Activated CD4-positive, alpha-beta T cell treated with anti-CD3 and anti-CD28 coated beads for 1 hour (primary cell): ENCODE measurements at places on chromosomes 7 and 10.

DNA sequence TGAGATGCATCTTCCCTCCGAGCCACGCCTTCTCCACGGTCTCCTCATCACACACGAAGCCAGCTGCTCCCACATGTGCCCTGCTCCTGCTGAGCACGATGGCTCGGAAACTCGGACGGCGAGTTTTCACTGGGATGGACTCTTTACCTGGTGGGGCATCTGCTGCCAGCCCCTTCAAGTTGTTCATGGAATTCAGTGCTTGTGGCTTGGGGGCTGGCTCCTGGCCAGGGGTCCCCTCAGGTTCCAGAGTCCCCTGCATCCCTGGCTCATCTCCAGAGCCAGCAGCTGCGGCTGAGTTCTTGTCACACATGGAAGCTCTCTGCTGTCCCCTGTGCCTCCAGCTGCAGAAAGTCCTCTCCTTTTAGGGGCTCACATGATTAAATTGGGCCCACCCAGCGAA, 654.0 kb downstream of the SDK1 start:
- DNase-seq, result no peak

DNA sequence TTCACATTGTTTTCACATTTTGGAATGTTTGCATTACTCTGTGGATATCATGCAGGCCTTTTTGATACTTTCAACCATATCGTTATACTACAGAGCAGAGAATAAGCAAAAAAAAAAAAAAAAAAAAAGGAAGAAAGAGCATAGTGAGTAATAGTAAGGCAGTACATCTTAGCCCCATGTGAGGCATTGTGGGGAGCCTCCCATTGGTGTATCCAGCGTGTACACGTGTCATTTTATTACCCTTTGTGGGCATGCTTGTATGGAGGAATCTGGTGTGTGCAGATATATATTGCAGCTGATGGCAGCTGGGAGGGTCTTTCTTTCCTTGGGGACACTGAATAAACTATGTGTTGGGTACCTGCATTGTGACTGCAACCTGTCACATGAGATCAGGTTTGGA, 19.6 kb downstream of the R3HCC1L start:
- no peak for DNase-seq

GRCh38 chr7:109259151-109259550, 689.5 kb downstream of the DNAJB9 start:
- DNase-seq, result no peak

DNA sequence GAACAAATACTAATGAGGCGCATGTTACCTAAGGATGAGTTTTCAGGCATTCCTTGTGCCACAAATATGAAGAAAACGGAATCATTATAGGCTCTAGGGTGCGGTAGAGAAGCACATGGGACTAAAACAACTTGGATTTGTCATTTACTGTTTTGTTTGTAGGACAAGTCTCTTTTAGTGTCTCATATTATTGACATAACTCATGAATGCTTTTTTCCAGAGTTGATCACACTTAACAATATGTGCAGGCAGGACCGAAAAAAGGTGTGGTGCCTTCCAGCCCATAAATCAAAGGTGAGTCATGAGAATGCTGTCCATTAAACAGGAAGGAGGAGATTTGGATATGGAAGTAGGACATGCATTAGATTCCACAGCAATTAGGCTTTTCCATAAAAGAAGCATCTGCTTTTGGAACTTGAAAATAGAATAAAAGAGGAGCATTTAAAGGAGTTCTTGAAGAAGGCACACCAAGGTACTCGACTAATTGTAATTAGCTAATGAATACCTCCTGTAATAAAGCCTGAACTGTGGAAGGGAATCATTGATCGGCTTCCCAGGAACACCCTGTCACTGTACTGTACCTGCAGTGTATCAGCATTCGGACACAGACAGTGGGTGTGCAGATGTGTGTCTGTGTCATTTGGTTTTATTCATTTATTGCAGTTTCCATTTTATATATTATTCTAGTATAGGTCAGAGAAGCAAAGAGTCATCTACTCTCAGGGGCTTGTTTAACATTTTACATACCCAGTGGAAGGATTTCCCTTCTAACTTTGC, 119.7 kb upstream of the KLF14 start:
- DNase-seq, result no peak

DNA sequence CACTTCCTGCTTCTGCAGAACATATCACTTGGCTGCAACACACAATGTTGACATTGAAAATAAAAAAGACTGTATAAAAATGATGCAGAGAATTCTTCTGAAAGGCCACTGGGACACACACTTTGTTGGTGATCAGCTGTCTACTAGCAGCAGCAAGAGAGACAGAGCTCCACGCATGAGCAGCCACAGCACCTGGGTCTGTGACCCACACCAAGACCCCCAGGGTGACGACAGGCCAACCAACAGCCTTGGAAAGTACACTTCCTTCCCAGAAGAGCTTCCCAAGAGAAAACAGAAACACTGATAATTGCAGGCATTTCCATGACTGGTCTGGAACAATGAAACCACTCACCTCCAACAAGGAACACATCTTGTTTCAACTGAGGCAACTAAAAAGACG, 239.0 kb downstream of the DIP2C start:
- DNase-seq, result no peak

- DNase-seq, result no peak
These were observed 126.9 kb upstream of the EFCAB10 start for GRCh38 chr7:105707967-105708762.

DNA sequence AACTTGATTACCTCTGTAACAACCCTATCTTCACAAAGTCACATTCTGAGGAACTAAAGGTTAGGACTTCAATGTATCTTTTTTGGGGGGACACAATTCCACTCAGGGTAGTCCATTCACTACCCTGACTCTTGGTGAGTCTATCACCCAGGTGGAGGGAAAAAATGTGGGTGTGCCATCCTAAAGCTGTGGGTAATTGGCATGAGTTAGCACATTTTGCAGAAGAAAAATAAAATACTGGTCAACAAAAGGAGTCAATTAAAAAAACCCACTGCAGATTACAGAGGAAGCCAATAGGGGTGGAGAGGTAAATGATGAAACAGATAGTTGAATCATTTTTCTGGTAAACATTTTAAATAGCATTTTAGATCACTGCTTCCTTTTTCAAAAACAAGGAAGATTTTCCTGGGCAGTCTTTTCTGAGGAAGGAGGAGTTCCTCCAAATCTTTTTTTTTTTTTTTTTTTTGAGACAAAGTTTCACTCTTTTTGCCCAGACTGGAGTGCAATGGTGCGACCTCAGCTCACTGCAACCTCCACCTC, 5.1 kb upstream of the BLVRA start:
- DNase-seq, result no peak

DNA sequence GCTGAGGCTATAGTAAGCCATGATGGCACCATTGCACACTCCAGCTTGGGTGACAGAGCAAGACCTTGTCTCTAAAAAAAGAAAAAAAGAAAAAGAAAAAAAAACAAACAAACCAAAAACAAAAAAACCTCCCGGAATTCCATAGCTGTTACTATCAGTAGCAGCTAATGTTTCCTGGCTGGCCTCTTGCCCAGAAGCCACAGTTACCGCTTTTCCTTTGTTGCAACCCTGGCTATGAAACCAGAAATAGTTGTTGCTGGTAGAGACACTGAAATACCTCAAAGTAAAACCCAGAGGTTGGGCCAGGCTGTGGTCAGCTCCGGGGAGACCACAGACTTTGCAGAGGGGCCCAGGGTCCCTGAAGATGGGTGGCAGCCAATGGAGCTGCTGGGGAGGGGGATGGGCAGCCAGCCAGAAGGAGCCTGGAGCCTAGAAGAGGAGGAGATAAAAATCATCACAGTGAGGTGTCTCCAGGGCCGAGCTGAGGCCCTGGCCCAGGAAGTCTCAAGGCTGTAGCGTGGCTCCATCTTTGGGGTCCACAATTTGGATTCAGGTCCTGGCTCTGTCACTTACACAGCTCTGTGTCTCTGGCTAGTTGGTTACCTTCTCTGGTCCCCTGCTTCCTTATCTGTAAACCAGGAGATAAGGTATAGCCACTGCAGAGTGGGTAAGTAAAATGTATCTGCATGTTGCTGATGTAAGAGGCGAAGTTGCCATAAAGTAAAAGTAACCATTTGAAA, 3.4 kb upstream of the CHST12 start:
- DNase-seq, result no peak

GRCh38 chr7:3778345-3778744, 477.3 kb downstream of the SDK1 start:
- no peak for DNase-seq

- DNase-seq, result no peak
These were observed 152.5 kb downstream of the LCOR start for GRCh38 chr10:96984541-96985131.

DNA sequence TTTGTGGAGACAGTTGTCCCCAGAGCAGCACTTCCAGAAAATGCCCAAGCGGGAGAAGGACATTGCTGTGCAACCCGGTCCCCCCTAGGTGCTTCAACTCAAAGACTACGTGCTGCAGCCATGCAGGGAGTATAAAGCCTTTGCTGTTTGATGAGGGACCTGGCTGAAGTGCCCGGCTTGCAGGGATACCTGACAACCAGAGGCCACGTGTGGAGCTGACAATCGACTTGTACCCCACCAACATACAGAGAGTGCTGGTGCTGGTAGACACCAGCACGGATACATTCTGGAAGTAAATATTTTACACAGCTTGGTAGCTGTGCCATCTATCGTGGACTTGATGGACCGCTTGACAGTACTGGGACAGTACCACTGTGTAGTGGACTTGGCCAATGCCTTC, 240.6 kb downstream of the CACNA2D1 start:
- no peak for DNase-seq

GRCh38 chr10:70694418-70695141, 22.3 kb downstream of the ADAMTS14 start:
- no peak for DNase-seq
